Activated T-cell treated with anti-CD3 and anti-CD28 coated beads for 1 hour (primary cell): ENCODE measurements at places on chromosomes 6 and 20.
A peak's percentile ranks its signal among the peaks of the same experiment; 100 is the strongest.

- DNase-seq, result no peak
These were observed 212.7 kb upstream of the AGPAT4 start for GRCh38 chr6:161486361-161487216.

- peak; percentile 68 for DNase-seq
These were observed 36.2 kb downstream of the GNAS start for GRCh38 chr20:58888521-58889333.

DNA sequence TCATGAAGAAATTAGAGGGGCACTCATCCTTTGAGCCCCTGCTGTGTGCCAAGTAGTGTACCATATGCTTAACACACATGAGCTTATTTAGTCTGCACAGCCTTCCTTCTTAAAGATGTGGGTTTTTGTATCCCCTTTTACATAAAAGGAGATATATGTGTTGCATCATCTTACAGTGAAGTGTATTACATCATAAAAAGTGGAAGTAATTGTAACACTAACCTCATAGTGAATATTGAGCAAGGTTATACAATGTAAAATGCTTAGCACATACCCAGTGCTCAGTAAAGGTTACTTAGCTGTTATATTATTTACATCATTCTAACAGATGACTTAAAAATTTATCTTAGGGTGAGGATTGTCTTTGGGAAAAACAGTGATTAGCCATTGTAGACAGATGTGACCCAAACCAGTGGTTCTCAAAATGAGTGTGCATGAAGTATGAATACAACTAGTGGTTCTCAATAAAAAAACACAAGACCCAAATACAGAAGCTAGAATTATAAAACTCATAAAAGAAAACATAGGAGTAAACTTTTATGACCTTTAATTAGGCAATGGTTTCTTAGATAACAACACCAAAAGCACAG is 3.8 kb upstream of the PIGU start:
- DNase-seq, result no peak

DNA sequence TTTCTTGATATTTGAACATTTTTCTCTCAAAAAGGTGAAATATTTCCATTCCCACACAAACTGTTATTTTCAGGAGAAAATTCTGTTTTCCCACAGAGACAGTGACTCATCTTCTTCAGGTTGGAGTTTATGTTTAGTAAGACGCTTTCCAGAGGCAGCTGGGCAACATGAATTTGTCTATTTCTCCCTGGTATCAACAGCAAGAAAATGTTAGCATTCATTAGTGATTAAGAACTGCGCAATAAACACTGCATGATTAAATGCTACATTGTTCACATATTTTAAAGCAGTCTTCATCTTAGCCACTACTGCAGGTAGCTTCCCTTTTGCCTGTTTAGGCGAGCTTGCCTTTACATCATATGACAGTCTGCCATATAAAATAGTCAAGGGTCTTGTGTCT is 295.7 kb downstream of the C6orf118 start:
- DNase-seq, result no peak

DNA sequence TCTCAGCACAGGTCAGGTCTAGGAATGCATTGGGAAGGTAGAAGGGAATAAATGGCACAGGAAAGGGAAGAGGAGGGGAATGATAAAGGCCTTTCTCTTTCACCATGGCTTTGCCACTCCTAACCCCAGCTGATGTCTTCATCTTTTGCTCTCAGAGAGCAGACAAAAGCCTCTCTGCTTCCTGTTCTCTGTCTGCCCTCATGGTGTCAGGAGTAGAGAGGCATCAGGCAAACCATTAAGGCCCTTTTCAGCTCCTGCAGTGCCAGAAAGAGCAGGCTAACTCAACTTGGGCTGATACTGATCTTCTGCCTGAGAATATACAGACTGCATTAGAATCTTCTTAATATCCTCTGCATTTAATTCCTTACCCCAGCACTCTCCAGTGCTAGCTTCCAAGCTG is 48.0 kb upstream of the STXBP5 start:
- DNase-seq, result no peak

- no peak for DNase-seq
These were observed 19.2 kb downstream of the TUBB2B start for GRCh38 chr6:3208098-3208774.

GRCh38 chr6:34630040-34630439 is 66.5 kb downstream of the ILRUN start:
- no peak for DNase-seq

GRCh38 chr6:63391203-63391970 is 71.6 kb upstream of the LGSN start:
- no peak for DNase-seq

- no peak for DNase-seq
These were observed 2.8 kb downstream of the ITPR3 start for GRCh38 chr6:33623895-33624381.
